Progenitor cell of endocrine pancreas (in vitro differentiated cells): ENCODE measurements at places on chromosomes 1 and 21. TPM values are rescaled to one million over a fixed set of nuclear protein-coding genes. Genes with fewer than 3 reads are reported as not detected.

- H3K27me3 ChIP-seq = no peaks in the 10 kb centered on the region
- no peak for DNase-seq
- H3K36me3 ChIP-seq = peaks cover 12% of the 10 kb centered on the region
- H3K4me1 ChIP-seq = peaks cover 15% of the 10 kb centered on the region
- no peak overlapping the region for H3K27ac ChIP-seq
- no peak overlapping the region for H3K4me3 ChIP-seq
These were observed 46.6 kb downstream of the SMYD2 start for GRCh38 chr1:214327514-214327913.

DOP1B gene
- 47.7 and 57.4 TPM in 2 replicates for total RNA-seq

- no peak for DNase-seq
- H3K36me3 ChIP-seq = no peaks in the 10 kb centered on the region
- H3K4me3 ChIP-seq = no peak overlapping the region
- no peaks in the 10 kb centered on the region for H3K27me3 ChIP-seq
- no peak overlapping the region for H3K27ac ChIP-seq
These were observed 247.2 kb downstream of the LRRC7 start for GRCh38 chr1:69814926-69815325.

- no peak overlapping the region for H3K4me3 ChIP-seq
- peaks cover 5% of the 10 kb centered on the region for H3K36me3 ChIP-seq
- no peak for DNase-seq
- H3K27me3 ChIP-seq = no peaks in the 10 kb centered on the region
- H3K4me1 ChIP-seq = peaks cover 4% of the 10 kb centered on the region
These were observed 107.5 kb downstream of the RGL1 start for GRCh38 chr1:183912265-183912886.

LY9 gene
- not detected in 2 replicates for total RNA-seq

DNA sequence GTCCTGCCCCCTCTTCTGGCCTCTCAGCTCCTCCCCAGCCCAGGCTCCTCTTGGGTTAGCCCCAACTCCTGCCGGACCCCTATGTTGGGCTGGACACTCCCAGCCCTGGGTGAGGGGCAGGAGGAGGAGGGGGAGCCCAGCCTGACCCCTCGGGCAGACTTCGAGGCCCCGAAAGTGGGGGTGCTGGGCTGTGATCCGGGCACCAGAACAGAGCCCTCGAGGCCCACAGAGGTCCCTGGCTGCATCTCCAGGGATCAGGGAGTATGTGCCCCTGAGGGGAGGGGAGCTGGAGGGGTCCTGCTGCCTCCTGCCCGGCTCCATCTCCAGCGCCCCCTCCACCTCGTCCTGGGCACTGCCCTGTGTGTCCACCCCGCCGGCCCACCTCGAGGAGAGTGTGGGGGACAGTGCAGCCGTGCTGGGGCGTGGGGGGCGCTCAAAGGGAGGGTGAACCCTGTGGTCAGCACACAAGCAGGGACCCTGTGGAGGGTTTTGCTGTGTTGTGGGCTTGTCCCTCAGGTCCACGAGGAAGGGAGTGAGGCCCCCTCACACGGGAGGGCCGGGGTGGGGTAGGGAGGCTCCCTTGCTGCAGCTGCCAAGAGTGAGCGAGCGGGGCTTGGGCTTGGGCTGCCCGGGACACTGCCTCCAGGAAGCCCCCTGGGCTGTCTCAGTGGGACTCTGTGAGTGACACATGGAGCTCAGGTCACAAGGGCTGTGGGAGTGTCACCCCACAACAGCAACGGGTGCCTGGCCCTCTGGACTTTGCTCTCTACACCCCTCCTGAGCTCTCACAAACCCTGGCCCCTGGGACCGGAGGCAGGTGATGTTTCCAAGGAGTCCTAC lies 54.4 kb downstream of the COL18A1 start:
- no peak for DNase-seq
- H3K4me1 ChIP-seq = no peaks in the 10 kb centered on the region
- H3K36me3 ChIP-seq = peaks cover 32% of the 10 kb centered on the region
- H3K4me3 ChIP-seq = no peak overlapping the region
- H3K27ac ChIP-seq = no peak overlapping the region

ASCL5 gene
- total RNA-seq = 0.26 and 0.36 TPM in 2 replicates

- no peaks in the 10 kb centered on the region for H3K4me1 ChIP-seq
- no peak overlapping the region for H3K27ac ChIP-seq
- no peaks in the 10 kb centered on the region for H3K36me3 ChIP-seq
- peaks cover 46% of the 10 kb centered on the region for H3K27me3 ChIP-seq
These were observed 11.4 kb upstream of the KCNA3 start for GRCh38 chr1:110686188-110686587.

RRP15 gene
- total RNA-seq = 24.6 and 25.3 TPM in 2 replicates

PCP4L1 gene
- 0.86 and 1.1 TPM in 2 replicates for total RNA-seq

ARTN gene
- total RNA-seq = 1.1 and 2.0 TPM in 2 replicates

GRCh38 chr1:27601771-27602461 lies 2.0 kb downstream of the AHDC1 start:
- peak overlapping the region; percentile 93 for H3K27ac ChIP-seq
- peak overlapping the region; percentile 85 for H3K4me3 ChIP-seq
- H3K27me3 ChIP-seq = peaks cover 6% of the 10 kb centered on the region
- H3K4me1 ChIP-seq = peaks cover 45% of the 10 kb centered on the region
- no peak for DNase-seq
- H3K36me3 ChIP-seq = no peaks in the 10 kb centered on the region

NME7 gene
- total RNA-seq = 32.7 and 39.4 TPM in 2 replicates

NEXN gene
- total RNA-seq = 5.9 and 6.5 TPM in 2 replicates

GRCh38 chr1:107563441-107563840 lies 401.5 kb downstream of the VAV3 start:
- no peak for DNase-seq
- H3K36me3 ChIP-seq = no peaks in the 10 kb centered on the region
- H3K27me3 ChIP-seq = no peaks in the 10 kb centered on the region
- H3K4me3 ChIP-seq = no peak overlapping the region
- H3K27ac ChIP-seq = no peak overlapping the region
- no peaks in the 10 kb centered on the region for H3K4me1 ChIP-seq

GRCh38 chr1:223343692-223344091 lies 20.3 kb downstream of the SUSD4 start:
- no peak for DNase-seq
- no peak overlapping the region for H3K27ac ChIP-seq

- H3K27ac ChIP-seq = peak overlapping the region; percentile 25
- H3K4me1 ChIP-seq = peaks cover 17% of the 10 kb centered on the region
- no peaks in the 10 kb centered on the region for H3K36me3 ChIP-seq
- no peak for DNase-seq
- H3K4me3 ChIP-seq = no peak overlapping the region
These were observed 480.2 kb upstream of the RUNX1 start for GRCh38 chr21:35529171-35529863.

GRCh38 chr1:184878002-184878401 lies 96.3 kb downstream of the NIBAN1 start:
- H3K4me1 ChIP-seq = peaks cover 14% of the 10 kb centered on the region
- H3K4me3 ChIP-seq = no peak overlapping the region
- no peak overlapping the region for H3K27ac ChIP-seq
- peaks cover 6% of the 10 kb centered on the region for H3K27me3 ChIP-seq
- peaks cover 5% of the 10 kb centered on the region for H3K36me3 ChIP-seq

RGS21 gene
- not detected in 2 replicates for total RNA-seq

- no peak overlapping the region for H3K27ac ChIP-seq
- no peak for DNase-seq
- H3K4me3 ChIP-seq = no peak overlapping the region
- no peaks in the 10 kb centered on the region for H3K27me3 ChIP-seq
These were observed 73.9 kb upstream of the TNFSF4 start for GRCh38 chr1:173280899-173281660.

DNA sequence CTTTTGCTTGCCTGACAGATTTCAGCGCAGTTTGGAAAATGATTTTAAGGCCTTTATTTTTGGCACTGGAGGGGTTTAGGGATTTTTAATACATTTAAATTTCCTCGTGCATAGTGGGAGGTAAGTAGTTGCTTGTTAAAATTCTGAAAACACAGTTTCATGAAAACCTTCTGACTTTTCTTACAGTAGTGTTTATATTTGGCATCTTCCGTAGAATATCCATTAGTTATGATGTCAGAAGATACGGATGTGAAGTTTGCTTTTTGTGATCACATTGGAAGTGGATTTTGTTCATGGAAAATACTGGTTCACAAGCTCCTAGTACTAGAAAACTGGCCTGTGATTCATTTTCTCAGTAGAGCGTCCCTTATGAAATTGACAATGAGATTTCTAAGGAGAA lies 1.3 kb downstream of the RABGAP1L start:
- DNase-seq = no peak
- H3K4me3 ChIP-seq = peak overlapping the region; percentile 96
- H3K27ac ChIP-seq = peak overlapping the region; percentile 97

DNA sequence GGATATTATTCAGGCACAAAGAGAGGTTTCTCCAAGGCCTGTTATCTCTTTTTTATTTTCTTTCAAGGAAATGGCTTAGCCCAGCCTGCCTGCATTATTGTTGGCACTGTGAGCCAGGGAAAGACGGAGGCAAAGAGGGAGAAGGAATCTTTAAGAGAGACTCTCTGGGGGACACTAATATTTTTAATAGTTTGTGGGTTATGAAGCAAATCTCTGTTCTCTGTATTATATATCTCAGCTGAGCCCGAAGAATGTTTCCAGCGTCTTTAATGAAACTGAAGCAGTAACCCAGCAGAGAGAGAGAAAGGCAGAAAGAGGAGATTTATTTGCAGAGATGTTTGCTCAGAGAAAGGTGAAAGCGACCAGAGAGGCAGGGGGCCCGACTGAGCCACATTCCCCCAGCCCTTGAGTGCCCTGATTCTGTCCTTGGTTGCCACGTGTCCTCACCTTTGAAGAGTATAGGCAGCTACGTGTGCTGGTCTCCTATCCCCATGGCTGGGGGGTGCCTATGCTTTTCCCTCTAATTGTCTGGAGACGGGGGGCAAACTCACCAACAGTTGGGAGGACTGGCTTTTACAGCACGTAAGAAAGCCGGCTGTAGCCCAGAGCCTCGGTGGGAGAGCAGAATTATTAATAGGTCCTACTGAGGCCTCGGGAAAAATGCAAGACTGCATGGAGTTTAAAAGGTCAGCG lies 166.4 kb downstream of the TRABD2B start:
- peaks cover 21% of the 10 kb centered on the region for H3K4me1 ChIP-seq
- H3K27ac ChIP-seq = no peak overlapping the region
- no peak for DNase-seq
- no peak overlapping the region for H3K4me3 ChIP-seq

DNA sequence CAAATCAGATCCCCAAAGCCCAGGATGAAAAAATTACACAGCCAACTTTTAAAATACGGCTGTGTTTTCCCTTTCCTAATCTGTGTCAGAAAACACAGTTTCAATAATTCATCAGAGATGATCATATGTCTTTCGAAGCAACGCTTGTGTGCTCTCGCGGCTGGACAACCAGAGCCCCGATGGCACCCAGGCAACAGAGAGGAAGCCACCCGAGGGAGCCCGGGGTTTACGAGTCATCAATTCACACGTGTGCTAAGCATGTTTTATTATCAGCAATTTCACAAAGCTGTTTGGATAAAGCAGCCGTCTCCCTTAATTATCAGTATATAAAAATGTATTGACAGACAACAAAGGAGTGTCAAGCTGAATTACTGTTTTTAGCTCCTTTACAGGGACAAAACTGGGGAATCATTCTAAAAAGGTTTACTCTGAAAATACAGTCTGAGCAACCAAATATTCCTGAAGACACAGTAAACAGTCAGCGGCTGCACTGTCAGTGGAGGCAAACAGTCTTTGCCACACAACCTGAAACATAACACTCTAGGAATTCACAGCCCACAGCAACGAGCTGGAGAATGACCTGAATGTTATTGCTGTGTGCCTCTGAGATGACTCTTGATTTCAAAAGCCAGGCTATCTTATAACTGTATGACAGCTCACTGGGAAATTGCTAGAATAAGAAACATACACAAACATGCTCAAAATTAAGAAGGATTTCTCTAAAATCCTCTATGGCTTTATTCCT lies 201.0 kb downstream of the SIPA1L2 start:
- H3K36me3 ChIP-seq = peaks cover 26% of the 10 kb centered on the region
- no peaks in the 10 kb centered on the region for H3K27me3 ChIP-seq
- no peak overlapping the region for H3K27ac ChIP-seq
- H3K4me3 ChIP-seq = no peak overlapping the region

POU3F1 gene
- 0.31 and 0.43 TPM in 2 replicates for total RNA-seq

- H3K27me3 ChIP-seq = no peaks in the 10 kb centered on the region
- DNase-seq = no peak
- peaks cover 10% of the 10 kb centered on the region for H3K4me1 ChIP-seq
- H3K36me3 ChIP-seq = no peaks in the 10 kb centered on the region
These were observed 213.6 kb downstream of the NUF2 start for GRCh38 chr1:163535401-163535800.
